NCI-H1436 (cell line): ENCODE measurements at places on chromosomes 4 and X.

DNA sequence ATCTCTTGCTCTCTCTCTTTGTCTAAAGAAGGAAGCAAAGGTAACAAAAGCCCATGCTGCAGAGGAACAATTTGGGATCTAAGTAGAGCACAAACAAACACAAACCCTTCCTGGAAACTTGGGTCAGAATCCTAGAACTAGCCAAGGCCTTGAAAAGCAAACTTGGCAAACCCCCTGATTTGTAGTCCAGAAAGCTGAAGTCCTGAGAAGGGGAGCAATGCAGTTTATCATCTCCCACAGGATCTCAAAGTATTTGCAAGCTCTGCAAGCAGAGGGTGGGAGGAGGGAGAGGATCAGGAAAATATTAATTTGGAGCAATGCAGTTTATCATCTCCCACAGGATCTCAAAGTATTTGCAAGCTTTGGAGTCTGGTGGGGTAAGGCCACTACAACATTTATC, 379.5 kb upstream of the FGF13 start:
- no peak for DNase-seq

DNA sequence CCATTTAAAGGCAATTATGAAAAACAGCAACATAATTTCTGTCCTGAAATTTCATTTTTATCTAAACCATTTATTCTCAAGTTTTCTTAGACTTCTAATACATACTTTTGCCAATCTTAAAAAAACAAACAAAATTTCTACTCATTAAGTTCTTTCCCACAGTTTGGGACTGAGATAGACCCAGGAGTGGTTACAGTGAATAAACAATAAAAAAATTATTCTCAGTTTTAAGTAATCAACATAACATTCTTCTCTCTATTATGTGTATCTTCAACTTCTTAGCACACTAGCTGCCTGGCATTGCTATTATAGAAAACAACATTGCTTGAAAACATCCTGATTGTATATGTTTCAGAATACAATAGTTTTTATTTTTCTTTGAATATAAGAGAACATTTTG, 532.8 kb downstream of the IL15 start:
- no peak for DNase-seq

DNA sequence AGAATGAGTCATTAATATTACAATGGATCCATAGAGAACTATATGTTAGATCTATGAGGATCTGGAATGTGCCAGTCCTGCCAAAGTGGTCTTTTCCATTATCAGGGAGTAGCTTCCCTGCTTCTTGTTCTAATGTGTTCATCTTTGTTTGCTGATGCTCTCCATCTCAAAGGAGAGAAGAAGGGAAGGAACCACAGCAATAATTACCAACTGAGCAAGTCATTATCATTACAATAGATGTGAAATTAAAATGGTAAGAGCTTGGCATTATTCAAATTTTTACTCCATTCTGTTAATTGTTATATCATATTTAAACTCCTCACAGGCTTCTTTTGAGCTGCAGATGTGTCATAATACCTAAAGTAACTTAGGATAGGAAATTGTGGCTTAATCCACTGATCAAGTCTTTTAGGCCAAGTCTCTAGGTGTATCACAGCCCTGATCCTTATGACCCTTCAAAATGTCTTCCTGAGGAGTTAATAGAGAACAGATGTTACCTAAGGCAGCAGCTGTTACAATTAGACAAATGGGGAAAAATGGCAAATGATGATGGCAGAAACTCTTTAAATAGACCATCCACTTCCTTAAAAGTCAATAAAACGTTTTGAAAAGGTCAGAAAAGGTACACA, 1492.7 kb upstream of the IGFBP7 start:
- no peak for DNase-seq

GRCh38 chr4:179880756-179881155, 2362.4 kb upstream of the TENM3 start:
- no peak for DNase-seq

GRCh38 chrX:36844857-36845256, 163.3 kb upstream of the FAM47C start:
- no peak for DNase-seq

- DNase-seq, result no peak
These were observed 16.7 kb downstream of the RBMX start for GRCh38 chrX:136863826-136864225.

- DNase-seq, result no peak
These were observed 82.2 kb upstream of the MAGEA10 start for GRCh38 chrX:152220606-152221005.

DNA sequence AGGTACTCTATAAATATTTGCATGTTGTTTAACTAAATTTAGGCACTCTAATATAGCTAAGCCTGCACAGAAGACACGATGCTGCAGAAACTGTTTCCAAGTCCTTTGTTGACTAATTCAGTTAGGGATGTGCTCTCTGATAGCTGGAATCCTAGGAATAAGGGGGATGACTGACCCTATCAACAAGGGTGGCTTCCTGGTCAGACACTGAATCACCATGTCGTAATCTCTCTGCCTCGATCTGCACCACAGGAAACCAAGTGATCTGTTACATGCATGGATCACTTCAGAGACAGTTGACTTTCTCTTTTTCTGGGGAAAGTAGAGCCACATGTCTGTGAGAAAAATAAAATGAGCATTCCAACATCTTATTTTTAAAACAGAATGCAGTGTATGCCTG, 169.1 kb downstream of the GUCY2F start:
- DNase-seq, result no peak

GRCh38 chr4:141155586-141155985, 22.3 kb upstream of the RNF150 start:
- DNase-seq, result no peak

DNA sequence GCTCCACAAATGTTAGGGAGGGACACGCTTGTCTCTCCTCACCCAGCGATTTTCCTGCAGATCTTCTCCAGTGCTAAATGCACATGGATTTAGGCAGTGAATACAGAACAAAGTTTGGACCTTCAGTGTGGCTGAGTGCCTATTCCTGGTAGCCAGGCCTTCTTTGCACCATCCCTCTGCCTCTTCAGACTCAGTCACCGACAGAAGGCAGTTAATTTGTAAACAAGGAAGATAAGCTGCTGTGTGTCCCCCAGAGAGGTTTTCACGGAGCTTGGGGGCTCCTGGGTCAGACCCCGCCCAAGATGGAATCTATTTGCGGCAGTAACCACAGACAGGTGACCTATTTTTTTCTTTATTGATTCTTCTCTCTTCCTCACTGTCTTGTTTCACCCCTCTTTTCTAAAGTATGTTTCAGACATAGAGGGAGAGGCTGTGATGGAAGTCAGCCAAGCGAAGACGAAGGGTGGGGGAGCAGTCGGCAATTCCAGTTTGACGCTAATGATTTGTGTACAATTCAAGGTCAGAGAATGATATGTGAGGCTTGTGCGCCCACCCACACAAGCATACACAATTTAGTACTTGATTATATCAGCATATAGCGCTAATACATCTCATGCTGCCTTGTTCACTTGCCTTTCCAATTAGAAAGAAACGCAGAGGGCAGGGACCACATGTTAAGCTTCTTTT, 200.8 kb downstream of the MGST2 start:
- no peak for DNase-seq

GRCh38 chr4:616911-617643, 8.3 kb upstream of the PDE6B start:
- DNase-seq, result no peak

DNA sequence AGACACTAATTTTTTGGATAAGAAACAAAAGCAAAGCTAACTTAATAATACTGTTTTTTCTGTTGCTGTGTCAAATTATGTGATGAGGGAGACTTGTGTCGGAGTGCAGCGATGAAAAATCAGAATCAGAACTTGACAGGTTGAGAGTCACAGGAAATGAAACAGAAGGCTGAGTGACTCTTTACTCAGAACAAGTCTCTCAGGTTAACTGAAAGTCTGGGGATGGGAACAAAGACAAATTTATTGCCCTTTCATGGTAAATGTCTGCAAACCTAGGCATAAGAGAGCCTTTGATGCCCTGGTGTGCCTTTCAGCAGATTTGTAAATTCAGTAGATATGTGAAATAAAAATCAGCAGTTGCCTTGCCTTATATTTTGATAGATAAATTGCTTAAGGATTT, 96.0 kb downstream of the ADGRL3 start:
- DNase-seq, result no peak

- no peak for DNase-seq
These were observed 221.9 kb downstream of the BMPR1B start for GRCh38 chr4:94979621-94980020.

- no peak for DNase-seq
These were observed 575.5 kb downstream of the GBA3 start for GRCh38 chr4:23268072-23268771.

DNA sequence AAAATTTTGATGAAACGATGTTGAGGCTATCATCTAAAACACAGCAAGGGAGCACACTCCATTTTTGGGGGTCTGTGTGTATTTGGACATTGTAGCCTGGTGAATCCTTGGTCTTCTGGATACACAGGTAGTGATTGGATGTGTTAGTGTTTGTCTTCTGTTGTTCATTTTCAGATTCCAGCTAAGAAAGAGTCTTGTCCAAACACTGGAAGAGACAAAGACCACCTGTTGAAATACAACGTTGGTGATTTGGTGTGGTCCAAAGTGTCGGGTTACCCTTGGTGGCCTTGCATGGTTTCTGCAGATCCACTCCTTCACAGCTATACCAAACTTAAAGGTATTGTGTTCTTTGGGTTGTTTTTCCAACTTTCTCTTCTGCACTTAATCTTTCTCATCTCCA, 32.8 kb downstream of the NSD2 start:
- no peak for DNase-seq

- no peak for DNase-seq
These were observed 98.7 kb downstream of the CFAP299 start for GRCh38 chr4:80434238-80434637.

DNA sequence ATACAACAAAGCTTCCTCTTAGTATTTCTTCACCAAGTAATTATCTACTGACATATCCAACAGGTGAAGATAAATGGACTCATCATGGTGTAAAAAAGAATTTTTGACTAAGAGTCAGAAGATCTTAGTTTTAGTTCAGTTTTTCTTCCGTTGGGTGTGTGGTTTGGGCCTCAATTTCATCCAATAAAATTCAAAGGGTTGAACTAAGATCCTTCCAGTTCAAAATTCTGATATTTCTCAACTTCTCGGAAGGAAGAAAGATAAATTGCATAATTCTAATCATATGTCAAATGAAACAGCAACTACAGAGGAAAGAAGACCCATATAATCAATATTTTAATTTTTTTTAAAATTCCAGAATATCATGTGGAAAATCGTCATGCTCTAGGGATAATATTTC, 192.7 kb downstream of the SPRY1 start:
- DNase-seq, result no peak

GRCh38 chr4:126558596-126558995, 1074.2 kb upstream of the INTU start:
- no peak for DNase-seq

DNA sequence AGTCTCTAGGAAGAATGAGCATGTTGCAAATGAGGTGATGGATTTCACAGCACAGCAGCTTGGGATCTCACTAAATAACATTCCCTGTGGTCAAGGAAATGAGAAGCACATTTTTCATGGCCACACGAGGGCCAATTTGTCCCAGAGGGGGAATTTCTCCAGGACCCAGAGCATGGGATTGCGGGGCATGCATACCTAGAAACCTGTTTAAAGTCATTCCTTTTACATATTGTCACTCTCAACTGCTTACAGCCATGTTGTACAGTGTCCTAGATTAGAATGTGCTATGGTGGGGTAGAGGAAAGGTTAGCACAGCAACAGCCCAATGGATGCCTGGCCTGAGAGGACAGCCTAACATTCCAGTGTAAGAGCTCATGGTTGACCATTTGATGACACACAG, 37.4 kb upstream of the NLGN4X start:
- DNase-seq, result no peak

GRCh38 chrX:1224954-1225353, 12.5 kb upstream of the CRLF2 start:
- DNase-seq, result no peak

GRCh38 chr4:82293304-82293703, 80.5 kb downstream of the HNRNPD start:
- DNase-seq, result no peak

DNA sequence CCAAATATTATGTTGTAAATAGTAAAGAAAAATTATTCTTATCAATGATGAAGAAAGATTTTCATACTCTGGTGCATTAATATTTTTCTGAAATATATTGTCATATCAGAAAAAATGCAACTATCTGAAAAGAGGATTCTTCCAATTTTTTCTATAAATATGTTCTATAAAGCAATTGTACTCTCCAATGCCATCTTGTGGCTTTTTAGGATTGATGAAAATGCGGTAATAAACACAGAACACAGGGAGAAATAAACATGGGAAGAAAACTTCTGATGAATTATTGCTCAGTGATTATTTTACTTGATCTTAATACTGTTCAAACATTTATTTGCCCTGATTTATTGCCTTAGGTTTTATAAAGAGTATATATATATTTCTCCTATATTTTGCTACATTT, 215.4 kb downstream of the IL1RAPL1 start:
- DNase-seq, result no peak

DNA sequence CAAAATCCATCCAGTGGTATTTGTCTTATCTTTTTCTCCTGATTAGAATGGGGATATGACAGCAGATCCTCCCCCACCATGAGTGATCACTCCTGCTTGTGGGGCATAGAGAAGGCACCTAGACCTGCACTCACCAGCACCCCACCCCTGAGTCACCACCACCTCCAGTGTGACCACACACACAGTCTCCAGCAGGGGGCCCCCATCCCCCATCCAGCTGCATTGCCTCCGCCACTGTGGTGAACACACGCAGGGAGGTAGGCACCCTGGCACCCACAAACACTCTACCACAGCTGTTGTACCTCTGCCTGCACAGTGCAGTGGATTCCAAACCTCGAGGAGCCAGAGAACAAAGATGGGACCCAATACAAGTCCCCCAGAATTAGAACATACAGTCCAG, 9.0 kb upstream of the MAGEA8 start:
- DNase-seq, result peak; percentile 42

- no peak for DNase-seq
These were observed 92.2 kb downstream of the STIM2 start for GRCh38 chr4:26952891-26953290.

DNA sequence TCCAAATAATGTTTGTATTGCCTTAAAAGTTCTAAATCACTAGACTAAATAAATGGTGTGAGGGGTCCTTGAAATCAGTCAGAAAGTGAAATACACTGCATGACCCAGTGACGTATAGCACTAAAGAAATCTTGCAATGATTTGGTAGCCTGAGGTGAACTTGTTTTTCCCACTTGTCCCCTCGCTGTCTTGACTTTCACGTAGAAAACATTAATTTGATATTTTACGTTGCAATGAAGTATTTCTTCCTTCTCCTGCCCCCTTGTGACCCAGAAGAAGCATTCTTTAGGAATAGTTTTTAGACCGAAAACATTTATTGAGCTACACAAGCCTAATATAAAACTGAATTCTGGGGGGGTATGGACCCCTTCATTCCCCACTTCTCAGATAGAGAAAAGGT, 3.7 kb downstream of the KLB start:
- no peak for DNase-seq

GRCh38 chr4:137559801-137560200, 27.5 kb upstream of the PCDH18 start:
- DNase-seq, result no peak

GRCh38 chr4:132195176-132195575, 953.9 kb upstream of the PCDH10 start:
- DNase-seq, result no peak
